ENCODE measurements at places on chromosomes 11 and 22. TPM values are rescaled to one million over a fixed set of nuclear protein-coding genes. Genes with fewer than 3 reads are reported as not detected.

- DNase-seq, result no peak
Measured at GRCh38 chr22:27877501-27877900, 41.6 kb downstream of the PITPNB start.

DNA sequence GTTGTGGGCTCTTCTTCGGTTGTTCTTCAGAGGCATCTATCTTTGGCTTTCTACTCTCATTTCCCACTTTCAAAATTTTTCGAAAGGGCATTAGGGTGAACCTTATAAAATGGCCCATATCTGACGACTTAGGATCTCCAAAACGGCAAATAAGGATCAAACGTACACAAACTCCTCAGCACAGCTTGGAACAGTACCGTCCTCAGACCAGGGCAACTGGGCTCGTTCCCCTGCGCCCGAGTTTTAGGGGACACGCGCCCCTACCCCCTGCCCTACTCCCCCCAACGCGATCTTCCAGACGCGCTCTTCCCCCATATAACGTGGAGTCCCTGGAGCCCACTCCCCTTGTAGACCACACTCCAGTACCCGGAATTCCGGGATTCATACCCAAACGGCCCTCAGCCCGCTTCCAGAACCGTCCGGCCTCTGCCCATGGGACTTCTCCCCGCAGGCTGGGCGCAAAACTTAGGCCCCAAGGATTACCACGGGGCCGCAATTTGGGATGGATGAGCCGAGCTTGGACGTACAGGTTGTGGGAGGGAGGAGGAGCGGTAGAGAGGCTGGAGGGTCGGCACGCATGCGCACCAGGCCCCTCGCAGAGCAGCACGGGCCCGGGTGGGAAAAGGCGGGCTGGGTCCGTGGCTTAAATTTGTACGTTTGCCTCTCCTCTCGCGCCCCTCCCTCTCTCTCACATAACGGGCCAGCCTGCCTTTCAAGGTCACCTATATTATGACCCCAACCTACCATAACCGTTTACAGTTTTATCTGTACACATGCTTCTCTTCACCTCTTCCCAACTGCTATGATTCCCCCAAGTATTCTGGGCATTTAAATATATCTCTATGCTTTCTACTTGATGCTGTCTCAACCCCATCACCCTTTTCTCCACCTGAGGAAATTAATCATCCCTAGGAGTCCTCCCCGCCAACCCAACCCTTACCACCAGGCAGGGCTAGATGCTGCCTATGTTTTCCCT is 3.4 kb downstream of the CCDC89 start:
- DNase-seq, result peak; percentile 47

- DNase-seq, result no peak
Measured at GRCh38 chr11:122923302-122923701, 40.7 kb downstream of the JHY start.

KCNK4 gene
- not detected for total RNA-seq

IGF2 gene
- 2.3 TPM for total RNA-seq

C11orf71 gene
- 3.6 TPM for total RNA-seq

TEX12 gene
- not detected for total RNA-seq
